Effector CD8-positive, alpha-beta T cell (primary cell): ENCODE measurements at places on chromosomes 4 and X.
A peak's percentile ranks its signal among the peaks of the same experiment; 100 is the strongest.

DNA sequence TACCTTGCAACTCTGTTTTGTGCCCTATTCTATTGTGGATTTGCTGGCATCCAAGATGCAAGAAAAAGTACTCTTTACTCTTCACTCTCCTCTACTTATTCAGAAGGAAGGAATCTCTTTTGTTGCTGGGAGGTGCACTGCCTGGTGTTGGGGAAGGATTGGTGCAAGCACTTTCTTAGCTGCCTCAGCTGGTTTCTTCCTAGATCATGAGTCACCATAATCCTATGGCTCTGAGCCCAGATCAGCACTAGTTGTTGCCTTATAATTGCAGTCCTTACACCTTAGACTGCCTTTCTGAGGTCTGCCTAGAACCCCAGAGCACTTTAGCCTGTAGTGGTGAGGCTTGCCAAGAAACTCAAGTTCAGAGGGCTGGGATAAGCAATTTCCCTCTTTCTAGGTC lies 37.0 kb upstream of the CT83 start:
- no peak for DNase-seq

GRCh38 chr4:54093324-54094240 lies 6.4 kb upstream of the GSX2 start:
- no peak for DNase-seq

GRCh38 chr4:88818631-88819470 lies 121.2 kb upstream of the NAP1L5 start:
- peak; percentile 4 for DNase-seq

DNA sequence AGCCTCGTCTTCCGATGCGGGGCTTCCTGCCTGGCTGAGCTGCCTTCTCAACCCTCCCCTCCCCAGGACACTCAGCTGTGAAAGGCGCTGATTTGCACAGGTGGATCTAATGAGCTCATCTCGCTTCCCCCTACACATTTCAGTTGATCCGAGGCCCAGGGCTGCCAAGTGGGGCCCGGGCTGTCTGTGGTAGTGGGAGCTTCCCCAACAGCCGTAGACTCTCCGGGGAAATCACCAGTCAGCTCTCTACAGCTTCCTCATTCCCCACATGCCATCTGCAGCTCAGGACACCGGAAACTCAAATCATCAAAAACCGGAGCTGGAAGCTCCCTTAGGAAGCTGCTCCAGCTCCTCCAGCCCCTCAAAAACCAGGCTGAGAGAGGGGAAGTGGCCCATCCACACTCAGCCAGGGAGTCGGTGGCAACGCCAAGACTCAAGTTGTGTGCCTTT lies 56.2 kb downstream of the SMIM20 start:
- DNase-seq = no peak

- DNase-seq = no peak
Observed at GRCh38 chr4:79050541-79050880, 111.3 kb upstream of the PAQR3 start.

DNA sequence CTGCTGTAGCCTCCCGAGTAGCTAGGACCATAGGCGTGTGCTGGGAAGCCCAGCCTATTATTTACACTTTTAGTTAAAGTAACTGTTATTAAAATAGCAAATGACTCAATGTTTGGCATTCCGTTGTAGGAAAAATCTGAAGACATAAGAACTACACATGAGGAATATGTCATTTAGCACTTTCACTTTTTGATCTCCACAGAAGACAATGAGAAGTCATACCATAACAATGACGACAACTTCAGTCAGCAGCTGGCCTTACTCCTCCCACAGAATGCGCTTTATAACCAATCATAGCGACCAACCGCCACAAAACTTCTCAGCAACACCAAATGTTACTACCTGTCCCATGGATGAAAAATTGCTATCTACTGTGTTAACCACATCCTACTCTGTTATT lies 6.7 kb downstream of the GPR34 start:
- no peak for DNase-seq

GRCh38 chrX:21958916-21959315 lies 18.4 kb downstream of the SMS start:
- DNase-seq = no peak

DNA sequence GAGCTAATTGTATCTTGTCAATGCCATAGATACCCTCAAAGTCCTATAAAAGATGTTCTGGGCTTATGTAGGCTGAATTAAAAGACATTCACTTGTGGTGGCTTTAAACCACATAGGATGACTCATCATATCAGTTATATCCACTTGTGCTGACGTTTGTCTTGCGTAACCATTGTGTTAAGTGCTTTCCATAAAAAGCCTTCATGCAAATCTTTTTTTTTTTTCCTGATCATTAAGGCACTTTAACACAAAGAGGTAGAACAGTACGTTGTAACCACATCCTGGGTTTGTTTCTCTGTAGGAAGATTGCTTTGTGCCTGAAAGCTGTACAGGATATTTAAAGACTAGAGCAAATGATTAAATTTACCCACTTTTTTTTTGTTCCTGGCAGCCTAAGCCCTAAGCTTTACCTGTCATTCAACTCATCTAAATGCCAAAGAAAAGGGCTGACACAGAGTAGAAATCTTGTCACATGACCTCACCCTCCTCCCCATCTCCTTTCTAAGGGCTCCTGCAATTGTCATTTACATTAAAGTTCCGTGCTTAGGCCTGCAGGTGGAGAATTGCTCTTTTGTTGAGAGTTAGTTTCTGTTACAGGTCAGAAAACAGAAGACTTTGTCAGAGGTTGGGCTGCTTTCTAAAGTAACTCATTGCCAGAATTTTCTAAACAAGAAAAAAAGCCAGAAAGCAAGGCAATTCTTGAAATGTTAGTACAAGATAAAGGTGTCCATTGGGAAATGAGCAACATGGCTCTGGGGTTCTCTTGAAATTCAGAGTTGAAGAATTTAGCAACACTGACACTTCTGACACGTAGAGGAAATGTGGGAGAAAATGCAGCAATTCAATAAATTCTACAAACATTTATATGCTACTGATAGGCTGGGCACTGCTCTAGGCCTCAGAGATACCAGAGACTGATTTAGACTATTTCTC lies 555.6 kb downstream of the PPARGC1A start:
- DNase-seq = no peak

DNA sequence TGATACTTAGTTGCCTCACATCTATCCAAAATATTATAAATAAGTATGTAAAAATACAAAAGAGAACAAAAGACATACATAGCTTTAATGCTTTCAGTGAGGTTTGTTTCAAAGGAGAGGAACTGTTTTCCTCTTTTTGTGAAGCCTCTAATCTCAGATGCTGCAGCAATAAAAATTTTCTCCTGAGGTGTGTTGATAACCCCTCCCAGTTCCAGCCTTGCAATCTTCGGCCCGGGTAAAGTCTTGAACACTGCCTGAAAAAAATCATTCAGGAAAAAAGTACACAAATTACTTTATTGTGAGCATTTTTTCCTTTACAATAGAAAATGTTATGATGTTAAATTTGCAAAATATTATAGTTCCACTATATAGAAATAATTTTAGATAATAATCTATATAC lies 8.8 kb downstream of the BBS7 start:
- no peak for DNase-seq

DNA sequence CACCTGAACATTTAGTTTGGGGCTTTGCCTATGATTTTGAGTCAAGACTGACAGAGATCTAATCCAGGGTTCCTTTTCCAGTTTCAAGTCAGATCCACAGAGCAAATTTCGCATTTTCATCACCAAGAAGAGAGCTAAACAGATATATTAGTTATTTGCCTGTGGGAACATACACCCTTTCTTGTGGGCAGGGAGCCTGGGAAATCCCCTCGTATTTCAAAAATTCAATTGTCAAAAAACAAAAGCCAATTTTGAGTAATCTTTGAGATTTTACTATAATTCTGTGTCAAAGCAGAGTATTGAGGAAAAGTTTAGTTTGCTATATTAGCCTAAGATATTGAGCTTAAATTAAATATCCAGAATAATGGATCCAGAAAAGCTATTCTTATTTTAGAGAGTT lies 56.6 kb downstream of the AFM start:
- DNase-seq = no peak
